Activated T-cell treated with anti-CD3 and anti-CD28 coated beads for 4 hours (primary cell): ENCODE measurements at places on chromosomes 2 and 18.

GRCh38 chr2:75500633-75501032 is 60.1 kb downstream of the EVA1A start:
- DNase-seq = no peak

DNA sequence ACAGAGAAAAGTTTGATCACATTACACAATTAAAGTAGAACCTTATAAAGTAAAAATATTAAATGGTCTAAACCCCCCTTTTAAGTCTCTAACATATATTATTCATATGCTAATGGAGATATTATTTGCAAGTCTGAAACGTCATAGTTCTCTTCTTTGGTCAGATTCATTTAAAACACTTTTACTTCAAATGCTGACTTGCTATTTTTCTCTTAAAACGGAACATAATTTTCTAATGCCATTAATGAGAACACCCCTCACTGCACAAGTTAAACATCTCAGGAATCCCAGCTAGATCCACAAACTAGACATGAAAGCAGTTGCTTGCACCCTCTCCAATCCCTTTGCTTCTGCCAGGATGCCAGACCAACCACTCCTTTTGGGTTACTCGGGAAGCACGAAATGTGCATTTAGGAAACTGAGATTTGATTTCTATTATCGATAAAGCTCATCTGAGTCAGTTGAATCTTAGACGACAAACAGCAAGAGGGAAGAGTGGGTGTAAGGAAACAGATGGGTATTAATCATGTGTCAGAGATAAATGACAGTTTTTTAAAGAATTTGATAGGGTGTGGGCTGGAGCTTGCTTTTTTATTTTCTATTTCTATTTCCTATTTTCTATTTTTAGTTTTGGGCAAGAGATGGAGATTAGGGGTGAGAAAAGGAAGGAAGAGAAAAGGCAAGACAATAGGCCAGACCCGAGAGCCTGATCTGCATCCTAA is 1.5 kb downstream of the ADD2 start:
- DNase-seq = no peak

GRCh38 chr2:60498816-60499429 is 54.5 kb downstream of the BCL11A start:
- no peak for DNase-seq

DNA sequence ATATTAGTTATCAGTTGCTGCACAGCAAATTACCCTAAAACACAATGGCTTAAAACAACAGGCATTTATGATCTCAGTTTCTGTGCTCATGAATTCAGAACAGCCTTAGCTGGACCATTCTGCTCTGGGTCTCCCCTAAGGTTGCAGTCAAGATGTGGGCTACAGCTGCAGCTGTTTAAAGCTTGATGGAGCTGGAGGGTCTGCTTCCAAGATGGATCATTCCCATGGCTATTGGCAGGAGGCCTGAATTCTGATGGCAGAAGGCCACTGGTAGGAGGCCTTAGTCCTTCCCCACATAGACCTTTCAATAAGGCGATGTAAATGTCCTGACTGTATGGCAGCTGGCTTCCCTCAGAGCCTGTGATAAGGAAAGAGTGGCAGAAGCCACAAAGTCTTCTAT is 118.6 kb upstream of the SERPINE2 start:
- DNase-seq = no peak

- DNase-seq = no peak
Observed at GRCh38 chr18:11078491-11078890, 70.9 kb downstream of the PIEZO2 start.

- DNase-seq = no peak
Observed at GRCh38 chr18:72181241-72181764, 362.8 kb downstream of the CBLN2 start.

- DNase-seq = no peak
Observed at GRCh38 chr2:29212009-29212408, 96.8 kb downstream of the CLIP4 start.

DNA sequence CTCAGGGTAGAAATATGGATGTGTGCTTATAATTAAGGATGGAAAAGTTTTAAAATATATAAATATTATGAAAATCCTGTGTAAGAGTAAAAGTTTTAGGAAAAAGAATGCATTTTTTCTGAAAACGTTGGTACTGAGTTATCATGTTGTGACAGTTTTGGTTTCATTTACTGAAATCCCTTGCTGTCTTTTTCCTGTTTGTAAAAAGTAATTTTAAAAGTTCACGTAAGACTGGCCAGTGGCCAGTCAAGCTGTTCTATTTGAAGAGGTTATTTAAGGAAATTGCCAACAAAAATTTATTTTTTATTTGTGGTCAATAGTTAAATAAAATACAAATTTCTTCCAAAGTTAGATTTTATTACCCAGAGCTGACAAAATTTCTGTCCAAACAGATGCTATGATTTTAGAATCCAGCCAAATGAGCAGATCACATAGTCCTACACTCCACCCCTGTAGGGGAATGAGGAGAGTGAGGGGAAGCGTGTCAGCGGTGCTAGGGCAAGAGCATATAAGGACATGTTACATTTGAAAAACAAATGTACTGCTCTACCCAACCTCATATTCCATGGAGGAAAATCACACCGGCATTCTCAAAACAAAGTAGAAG is 297.8 kb upstream of the TFPI start:
- DNase-seq = no peak

DNA sequence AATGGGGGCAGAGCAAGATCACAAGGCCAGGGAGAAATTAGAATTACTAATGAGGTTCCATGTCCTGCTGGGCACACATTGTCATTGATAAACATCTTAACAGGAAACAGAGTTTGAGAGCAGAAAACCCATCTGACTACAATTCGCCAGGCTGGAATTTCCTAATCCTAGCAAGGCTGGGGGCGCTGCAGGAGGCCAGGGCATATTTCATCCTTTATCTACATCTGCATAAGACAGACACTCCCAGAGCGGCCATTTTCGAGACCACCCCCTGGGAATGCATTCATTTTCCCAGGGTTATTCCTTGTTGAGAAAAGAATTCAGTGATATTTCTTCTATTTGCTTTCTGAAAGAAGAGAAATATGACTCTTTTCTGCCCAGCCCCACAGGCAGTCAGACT is 152.7 kb downstream of the SUCLG1 start:
- DNase-seq = no peak

DNA sequence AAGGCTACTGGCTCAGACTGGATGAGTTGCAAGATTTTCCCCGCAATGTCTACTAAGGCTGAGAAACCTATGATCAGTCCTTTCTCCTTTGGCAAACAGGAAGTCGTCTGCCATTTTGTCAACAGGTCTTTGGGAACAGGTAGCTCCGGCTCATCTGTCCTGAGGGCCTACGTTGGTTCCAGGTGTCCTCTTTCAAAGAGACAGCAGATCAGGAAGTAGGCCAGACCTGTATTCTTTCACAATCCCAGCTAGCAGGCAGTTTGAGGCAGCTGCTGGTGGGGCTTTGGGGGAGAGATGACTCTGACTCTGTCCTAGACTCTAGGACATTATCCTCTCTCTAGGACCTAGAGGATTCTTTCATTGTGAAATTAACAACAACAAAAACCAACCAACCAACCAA is 98.6 kb downstream of the ACTR2 start:
- DNase-seq = no peak

- no peak for DNase-seq
Observed at GRCh38 chr18:64528646-64529045, 379.8 kb upstream of the LINC00305 start.

GRCh38 chr2:151338115-151338514 is 19.3 kb upstream of the TNFAIP6 start:
- DNase-seq = no peak

DNA sequence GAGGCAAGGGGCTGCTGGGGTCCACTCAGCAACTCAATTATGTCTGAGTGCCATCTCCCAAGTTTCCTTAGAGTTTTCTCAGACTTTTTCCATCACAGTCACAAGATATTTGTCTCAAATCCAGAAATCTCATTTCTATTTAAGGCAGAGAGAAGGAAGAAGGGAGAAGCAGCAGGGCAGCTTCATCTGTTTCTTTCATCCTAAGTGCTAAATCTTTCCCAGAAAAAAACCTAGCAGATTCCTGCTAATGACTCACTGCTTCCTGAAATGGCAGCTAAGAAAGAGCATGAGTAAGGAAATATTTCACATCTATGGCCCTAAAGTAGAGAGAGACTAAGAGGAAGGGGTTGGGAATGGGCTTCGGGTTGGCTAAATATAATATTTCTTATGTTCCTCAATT is 88.0 kb downstream of the KYNU start:
- DNase-seq = no peak

- no peak for DNase-seq
Observed at GRCh38 chr2:84788498-84788897, 92.4 kb downstream of the TRABD2A start.

- DNase-seq = no peak
Observed at GRCh38 chr2:231300020-231300721, 95.3 kb upstream of the B3GNT7 start.

GRCh38 chr2:144524118-144525009 is 4.4 kb upstream of the ZEB2 start:
- no peak for DNase-seq

DNA sequence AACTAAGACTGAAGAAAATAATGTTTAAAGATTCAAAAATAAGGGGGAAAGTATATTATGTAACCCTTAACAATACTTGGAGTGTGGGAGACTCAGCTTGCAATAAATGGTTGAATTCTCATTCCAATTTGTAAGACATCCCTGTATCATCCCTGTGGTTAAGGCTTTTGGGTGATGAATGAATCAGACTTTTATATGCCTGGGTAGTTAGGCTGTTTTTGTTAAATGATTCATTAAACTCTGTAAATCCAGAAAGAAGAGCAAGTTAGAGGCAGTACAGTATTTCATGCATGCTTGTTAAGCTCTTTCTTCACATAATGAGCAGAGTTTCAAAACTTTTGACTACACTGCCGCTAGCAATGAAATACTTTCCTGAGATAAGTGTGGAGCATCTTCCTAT is 948.8 kb downstream of the SOCS6 start:
- no peak for DNase-seq

GRCh38 chr18:2406544-2406943 is 164.8 kb downstream of the METTL4 start:
- no peak for DNase-seq

GRCh38 chr2:23418056-23418455 is 33.1 kb downstream of the KLHL29 start:
- DNase-seq = no peak

- DNase-seq = no peak
Observed at GRCh38 chr2:30365201-30365600, 81.8 kb upstream of the LCLAT1 start.
